Activated T-helper 17 cell treated with anti-CD3 and anti-CD28 coated beads, Interleukin-2, amount 50 U/mL, for 72 hours (primary cell): ENCODE measurements at places on chromosomes 2 and 18. TPM values are rescaled to one million over a fixed set of nuclear protein-coding genes. Genes with fewer than 3 reads are reported as not detected.

GRCh38 chr2:174024524-174025270 lies 59.5 kb upstream of the SP3 start:
- ATAC-seq: no peak

The CHRNG gene
- total RNA-seq: not detected

DNA sequence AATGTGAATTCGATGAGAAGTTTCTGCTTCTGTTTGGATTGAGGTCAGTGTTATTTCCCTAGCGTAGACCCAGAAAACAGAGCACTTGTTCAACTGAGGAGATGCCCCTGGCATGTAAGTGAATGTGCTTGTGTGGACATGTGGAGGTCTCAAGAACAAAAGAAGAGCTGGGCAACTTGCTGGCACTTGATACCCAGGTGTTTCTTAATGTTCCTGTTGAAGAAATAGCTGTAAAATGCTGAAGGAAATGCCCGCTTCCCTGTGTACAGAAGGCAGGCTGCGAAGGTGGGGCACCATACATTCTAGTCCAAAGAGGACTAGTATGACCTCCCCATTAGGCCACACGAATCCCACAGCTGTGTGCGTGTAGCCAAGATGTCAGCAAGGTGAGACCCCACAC lies 9.8 kb upstream of the LBH start:
- no peak for ATAC-seq

- ATAC-seq: no peak
These were observed 13.0 kb downstream of the KANSL1L start for GRCh38 chr2:210158236-210158635.

The LRRTM1 gene
- not detected for total RNA-seq

The MARCO gene
- total RNA-seq: not detected

DNA sequence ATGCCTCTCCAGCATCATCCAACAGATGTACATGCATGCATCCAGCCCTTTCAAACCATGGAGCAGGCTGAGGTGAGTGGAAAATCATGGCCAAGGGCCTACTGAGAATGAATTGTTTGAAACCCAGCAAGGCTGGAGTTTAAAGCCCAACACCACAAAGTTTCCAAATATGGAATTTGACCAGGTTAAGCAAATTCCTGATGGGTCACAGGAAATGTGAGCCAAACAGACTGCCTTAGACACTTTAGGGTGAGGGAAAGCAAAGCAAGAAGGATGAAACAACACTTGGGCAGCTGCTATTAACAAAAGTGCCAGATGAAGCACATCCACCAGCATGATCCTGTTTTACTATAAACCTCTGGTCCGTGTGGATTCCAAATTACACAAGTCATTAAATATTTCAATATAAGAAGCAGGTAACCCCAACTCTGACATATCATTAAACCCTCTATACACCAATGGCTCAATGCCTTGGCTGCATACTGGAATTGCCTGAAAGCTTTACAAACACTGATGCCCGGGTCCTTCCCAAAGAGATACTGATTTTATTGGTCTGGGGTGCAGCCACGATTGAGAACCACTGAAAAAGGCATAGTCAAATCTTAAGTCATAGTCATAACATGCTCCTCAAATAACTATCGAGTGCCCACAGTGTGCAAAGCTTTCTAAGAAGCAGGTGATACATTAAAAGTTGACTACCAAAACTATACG lies 9.1 kb downstream of the KLF7 start:
- ATAC-seq: peak; percentile 91

DNA sequence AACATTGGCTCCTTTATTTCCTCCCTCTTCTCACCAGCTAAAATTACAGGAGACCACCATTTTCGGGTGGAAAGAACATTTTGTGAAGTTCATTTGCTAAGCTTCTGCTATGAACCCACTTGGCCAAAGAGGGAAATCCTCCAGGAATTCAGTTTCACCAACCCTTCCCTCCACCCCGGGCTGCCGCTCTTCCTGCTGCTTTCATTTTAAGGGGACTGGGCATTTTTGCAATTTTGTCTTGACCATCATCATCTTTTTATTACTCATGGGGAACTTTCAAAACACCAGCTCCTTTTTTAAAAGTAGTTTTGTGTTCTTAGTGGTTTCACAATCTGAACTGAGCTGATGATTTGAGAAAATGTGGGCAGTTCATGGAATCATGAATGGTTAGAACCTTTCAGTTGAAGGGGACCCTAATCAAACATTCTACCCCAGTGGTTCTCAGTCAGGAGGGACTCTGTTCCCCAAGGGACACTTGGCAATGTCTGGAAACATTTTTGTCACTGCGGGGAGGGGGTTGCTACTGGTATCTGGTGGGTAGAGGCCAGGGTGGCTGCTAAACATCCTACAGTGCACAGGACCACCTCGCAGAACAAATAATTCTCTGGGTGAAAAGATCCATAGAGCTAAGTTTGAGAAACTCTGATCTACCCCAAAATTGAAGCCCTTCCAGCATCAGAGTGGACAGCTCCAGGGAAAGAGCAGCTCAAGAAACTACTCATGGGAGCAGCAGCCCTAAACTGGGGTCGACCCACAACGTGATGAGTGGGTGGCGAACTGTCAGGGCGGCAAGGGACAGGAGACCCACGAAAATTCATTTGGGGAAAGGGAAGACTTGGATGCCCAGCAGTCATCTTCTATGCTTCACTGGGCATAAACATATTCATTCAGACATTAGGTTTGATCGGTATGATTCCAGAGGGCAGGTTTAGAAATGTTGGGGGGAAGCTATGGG lies 92.9 kb downstream of the ACKR3 start:
- ATAC-seq: no peak

GRCh38 chr2:212709280-212709679 lies 170.7 kb upstream of the ERBB4 start:
- no peak for ATAC-seq

GRCh38 chr2:29920631-29921559 lies 491 bp downstream of the ALK start:
- ATAC-seq: peak; percentile 20

DNA sequence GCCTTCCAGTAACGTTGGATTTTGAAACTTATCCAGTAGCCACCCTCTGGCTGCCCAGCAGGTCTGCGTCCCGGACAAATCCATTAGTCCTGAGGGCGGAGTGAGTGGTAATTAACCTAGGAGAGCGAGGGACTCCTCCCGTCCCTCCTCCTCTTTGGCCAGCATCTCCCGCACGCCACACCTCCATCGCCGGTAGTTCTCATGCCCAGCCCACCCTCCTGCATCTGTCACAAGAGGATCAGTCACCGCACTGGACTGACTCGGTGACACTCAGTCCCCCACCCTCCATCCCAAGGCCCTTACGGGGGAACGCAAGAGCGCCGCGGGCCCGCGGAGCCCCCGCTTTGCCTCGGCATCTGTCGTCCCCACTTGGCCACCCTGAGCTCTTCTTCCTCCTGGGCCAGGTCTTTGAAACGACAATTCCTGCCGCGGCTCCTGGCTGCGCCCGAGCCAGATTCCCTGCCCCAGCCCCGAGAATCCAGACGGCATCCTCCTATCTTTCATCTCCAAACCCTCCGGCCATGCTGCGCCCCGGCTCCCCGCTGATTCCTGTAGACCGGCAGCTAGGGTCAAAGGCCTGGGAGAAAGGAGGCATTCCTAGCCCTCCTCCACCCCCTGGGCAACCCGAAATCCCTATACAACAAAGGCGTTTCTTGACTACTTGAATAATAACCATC lies 77.5 kb downstream of the EIF2AK3 start:
- no peak for ATAC-seq

- no peak for ATAC-seq
These were observed 20.9 kb downstream of the NEB start for GRCh38 chr2:151713291-151713903.

The AKAIN1 gene
- total RNA-seq: not detected

The DSG4 gene
- total RNA-seq: not detected

GRCh38 chr2:117745537-117745936 lies 69.0 kb upstream of the DDX18 start:
- ATAC-seq: no peak

The MC4R gene
- total RNA-seq: not detected

GRCh38 chr18:41721103-41721790 lies 233.8 kb upstream of the PIK3C3 start:
- no peak for ATAC-seq

DNA sequence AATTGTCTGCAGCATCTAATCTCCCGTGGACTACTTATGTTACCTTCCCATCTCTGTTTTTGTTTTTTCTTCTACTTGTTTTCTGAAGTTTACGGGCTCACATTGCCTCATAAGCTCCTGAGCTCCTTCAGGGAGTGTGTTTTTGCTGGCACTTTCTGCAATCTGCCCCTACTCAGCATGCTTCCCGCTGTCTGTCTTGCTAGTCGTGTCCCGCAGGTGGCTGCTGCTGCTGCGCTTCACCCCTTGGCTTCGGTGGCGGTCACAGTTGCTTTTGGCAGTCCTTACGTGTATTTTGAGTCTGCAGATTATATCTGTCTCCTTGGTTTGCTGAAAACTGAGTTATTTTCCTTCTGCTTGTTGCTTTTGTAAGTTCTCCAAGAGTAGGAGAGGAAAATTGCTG lies 37.3 kb downstream of the FER1L5 start:
- no peak for ATAC-seq

DNA sequence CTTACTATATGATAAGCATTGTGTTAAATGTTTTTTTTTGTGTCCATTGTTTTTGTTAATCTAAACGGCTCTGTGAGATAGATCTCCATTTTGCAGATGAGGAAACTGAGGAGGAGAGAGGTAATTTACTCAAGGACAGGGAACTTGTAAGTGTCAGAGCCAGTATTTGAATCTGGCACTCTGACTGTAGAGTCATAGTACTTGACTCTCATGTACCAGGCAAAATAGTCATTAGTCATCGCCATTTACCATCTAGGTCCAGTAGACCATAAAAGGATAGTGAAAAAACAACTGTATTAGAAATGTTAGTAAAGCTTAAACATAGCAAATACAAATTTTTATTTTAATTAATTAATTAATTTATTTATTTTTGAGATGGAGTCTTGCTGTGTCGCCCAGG lies 4.8 kb downstream of the PSMD14 start:
- ATAC-seq: no peak

DNA sequence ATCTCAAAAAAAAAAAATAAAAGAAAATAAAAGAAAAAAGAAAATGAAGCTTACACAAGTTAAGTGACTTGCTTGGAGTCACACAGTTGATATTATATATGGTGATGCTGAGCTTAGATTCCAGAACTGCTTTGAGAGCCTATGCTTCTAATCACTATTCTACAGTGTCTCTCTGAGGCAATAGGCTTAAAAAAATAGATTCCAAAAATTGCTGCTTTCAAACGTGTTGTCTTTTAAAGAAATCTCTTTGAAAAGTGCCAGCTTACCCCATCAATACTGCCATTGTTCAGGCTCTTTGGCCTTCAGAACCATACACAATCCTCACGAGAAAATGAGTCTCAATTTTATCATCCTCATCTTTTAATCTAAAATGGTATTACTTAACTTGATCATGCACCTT lies 102.6 kb downstream of the CDK15 start:
- ATAC-seq: no peak

DNA sequence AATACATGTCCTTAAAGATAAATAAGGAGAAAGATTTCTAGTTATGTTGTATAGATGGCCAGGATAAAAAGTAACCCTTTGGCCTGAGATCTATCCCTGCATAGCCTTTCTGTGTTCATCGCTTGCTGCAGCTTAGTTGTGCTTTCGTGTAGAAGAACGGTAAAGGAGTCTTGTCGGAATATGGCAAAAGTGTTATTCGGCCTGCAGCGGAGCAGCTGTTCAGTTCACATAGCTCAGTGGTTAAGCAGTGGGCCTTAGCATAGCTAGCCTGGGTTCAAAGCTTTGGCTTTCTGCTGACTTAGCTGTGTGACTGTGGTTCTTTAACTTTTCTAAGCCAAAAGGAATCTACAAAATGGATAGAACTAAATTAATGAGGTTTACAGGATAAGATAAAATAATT lies 55.4 kb downstream of the MALT1 start:
- no peak for ATAC-seq

DNA sequence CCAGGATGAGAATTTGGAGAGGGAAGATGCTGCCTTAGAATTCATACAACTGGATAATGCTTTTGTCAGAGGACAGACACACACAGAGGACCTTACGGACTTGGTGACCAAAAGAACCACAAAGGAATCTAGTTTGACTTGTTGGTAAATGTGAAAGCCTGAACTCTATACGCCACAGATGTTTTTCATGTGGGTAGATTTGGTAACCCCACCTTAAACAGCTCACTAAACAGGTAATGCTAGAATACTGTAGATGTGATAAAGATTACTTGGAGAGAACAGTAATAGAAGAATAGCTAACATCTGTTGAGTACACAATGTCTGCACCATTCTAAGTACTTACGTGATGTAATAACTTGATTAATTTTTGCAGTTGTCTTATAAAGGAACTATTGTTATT lies 24.1 kb downstream of the ANXA4 start:
- ATAC-seq: no peak

The SFT2D3 gene
- 2.9 TPM for total RNA-seq

- no peak for ATAC-seq
These were observed 77.5 kb downstream of the TMEM200C start for GRCh38 chr18:5817816-5818215.

GRCh38 chr2:217551252-217551899 lies 451.4 kb downstream of the TNS1 start:
- ATAC-seq: no peak

DNA sequence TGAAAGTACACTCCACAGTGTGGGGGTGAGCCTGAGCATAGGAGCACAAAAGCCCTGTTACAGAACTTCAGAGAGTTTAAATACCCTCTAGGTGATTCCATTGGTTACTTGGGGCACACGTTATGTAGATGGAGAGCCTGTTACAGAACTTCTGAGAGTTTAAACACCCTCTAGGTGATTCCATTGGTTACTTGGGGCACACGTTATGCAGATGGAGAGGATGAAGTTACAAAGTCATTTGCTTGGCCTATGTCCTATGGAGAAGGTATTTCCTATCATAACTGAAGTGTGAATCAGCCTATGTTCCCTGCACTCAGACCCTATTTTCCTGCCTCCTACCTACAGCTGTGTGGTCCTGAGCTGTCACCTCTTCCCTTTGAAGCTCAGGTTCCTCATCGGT lies 3.8 kb upstream of the CAPN10 start:
- ATAC-seq: no peak

GRCh38 chr2:101657787-101658186 lies 39.7 kb upstream of the MAP4K4 start:
- no peak for ATAC-seq

DNA sequence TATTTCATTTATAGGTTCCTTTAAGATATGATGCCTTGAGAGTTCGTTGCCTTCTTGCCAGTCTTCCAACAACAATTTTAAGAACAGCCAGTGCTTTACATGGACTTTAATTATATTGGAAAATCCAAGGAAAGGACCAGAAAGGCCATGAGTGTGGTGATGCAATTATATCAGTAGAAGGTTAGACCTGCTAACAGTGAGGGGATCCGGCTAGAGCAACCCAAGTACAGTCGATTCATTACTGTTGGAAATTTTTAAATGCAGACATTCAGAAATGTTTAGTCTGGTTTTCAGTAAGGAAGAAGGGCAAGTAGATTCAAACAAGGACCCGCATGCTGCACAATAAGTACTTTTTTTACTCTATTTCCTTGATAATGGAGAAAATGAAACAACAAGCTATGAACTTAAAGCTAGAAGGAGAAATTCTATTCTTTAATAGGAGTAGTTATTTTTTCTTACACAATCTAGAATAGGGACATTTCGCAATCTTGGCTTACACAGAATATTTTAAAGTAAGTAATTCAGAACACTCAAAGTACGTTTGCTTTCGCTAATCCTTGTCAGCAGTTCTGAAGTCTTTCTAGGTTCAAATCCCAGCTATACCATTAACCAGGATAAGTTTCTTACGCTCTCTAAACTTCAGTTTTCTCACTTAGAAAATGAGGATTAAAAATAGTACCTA lies 405.5 kb downstream of the MEIS1 start:
- no peak for ATAC-seq

- peak; percentile 47 for ATAC-seq
These were observed 1.0 kb downstream of the UBR3 start for GRCh38 chr2:169828141-169828811.

GRCh38 chr2:23827287-23827686 lies 99.6 kb downstream of the ATAD2B start:
- no peak for ATAC-seq
